NCI-H2081 treated with DMSO at 0.1 percent for 48 hours (cell line): ENCODE measurements at places on chromosomes 6 and 20.

DNA sequence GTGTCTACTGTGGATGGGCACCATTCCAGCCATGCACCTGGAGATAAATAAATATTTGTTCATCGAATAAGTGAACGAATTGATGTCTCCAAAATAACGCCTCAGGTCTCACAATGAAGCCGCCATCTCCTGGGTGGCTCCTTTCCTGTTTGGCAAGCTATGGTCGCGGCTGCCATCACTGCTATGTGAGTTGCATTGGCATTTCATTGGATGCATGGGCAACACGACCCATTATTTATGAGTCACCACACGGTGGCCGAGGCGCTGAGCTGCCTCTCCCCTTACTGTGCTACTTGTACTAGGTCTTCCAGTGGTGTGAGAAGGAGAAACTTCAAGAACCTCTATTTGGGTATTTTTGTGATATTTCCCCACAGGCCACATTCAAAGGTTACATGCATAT lies 21.3 kb upstream of the PDE10A start:
- no peak for DNase-seq

- no peak for DNase-seq
Observed at GRCh38 chr6:170575250-170575649, 9.2 kb downstream of the PDCD2 start.

- no peak for DNase-seq
Observed at GRCh38 chr6:169975286-169975685, 223.9 kb downstream of the ERMARD start.

DNA sequence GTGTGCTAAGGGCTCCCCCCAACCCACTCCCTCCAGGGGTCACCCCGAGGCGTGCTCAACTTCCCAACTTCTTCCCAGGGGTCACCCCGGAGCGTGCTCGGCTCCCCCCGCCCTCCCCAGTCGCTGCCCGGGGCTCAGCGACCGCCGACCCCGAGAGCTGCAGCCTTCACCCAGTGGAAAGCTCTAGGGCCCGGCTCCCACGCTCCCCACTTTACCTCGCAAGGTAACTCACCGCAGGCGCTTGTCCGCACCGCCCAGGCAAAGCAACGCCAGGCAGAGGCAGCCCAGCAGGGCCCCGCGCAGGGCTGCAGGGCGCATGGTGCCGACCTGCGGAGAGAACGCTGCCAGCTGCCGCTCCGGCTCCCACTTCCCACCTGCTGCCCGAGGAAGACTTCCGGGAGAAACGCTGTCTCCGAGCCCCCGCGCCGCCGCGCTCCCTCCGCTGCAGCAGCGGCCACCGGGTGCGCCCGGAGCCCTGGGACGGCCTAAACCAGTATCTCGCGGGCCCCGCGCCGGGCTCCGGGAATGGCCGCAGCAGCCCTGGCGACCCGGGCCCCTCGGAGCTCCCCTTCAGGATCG lies 396 bp downstream of the RNASET2 start:
- DNase-seq: no peak

DNA sequence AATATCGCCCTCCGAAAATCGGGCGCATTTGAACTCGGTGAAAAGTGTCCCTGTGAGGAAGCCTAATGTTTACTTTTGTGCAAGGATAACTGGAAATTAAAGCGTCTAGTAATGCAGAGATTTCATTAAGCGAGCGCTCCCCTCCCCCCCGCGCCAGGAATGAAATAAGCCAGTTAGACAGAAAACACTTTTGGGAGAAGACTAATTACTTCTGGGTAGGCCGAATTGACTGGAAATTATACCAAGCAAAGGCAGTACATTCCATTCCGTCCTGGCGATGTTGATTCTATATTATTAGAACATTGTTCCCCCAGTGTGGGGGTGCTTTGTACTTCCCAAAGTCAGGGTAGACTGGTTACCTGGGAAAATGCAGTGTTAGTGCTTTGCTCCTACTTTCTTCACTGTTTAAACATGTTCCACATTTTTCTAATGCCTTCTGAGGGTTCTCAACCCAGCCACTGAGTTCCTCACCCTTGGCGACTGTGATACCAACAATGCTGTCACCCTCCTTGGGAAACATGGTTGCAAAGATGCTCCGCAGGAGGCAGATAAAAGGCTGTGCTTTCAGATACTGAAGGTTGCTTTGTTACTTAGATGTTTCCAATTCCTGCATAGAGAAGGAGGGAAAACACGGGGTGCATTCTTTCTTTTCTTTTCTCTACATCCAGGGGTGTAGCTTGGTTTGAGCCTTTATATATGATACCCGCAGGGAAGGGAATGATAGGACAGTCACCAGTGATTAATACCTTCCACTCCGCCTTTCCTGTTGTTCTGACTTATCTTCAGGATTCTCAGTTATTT lies 2.6 kb downstream of the GJA1 start:
- DNase-seq: no peak

DNA sequence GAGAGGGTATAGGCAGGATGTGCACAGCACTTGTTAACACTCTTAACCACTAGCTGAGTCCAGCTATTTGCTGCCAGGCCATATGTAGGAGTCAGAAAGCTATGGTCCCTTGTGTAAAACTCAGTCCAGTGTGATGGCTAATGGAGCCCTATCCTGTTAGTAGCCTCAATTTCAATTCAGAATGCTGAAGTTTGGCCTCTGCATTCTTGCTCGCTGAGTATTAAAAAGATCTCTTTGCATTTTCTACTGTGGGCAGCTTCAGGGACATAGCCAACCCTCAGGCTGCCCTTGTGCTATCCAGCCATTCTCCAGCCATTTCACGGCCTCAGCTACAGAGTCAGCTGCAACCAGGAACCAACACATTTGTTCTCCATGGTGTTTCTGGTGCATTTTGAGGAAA lies 92.5 kb downstream of the SPTLC3 start:
- no peak for DNase-seq

- DNase-seq: no peak
Observed at GRCh38 chr6:157316871-157317814, 6.2 kb downstream of the TMEM242 start.

DNA sequence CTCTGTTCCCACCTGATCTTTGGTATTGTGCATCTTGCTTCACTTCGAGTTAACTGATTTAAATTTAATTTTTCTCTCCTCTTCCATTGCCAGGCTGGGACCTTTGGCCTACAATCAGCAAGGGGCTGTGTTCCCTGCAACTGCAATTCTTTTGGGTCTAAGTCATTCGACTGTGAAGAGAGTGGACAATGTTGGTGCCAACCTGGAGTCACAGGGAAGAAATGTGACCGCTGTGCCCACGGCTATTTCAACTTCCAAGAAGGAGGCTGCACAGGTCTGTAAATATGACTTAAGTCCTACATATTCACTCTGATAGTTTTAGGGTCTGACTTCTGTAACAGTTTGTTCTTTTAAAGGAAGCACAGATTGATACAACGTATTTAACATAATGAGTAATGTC lies 412.4 kb downstream of the ARHGAP18 start:
- DNase-seq: no peak

- DNase-seq: no peak
Observed at GRCh38 chr20:20710443-20711315, 1.8 kb downstream of the RALGAPA2 start.

- DNase-seq: no peak
Observed at GRCh38 chr6:44129841-44130322, 2.5 kb downstream of the TMEM63B start.

GRCh38 chr6:135021310-135022049 lies 33.1 kb downstream of the HBS1L start:
- no peak for DNase-seq

- no peak for DNase-seq
Observed at GRCh38 chr20:11753155-11753554, 164.5 kb upstream of the BTBD3 start.

- no peak for DNase-seq
Observed at GRCh38 chr6:158609455-158610155, 34.9 kb downstream of the DYNLT1 start.

- no peak for DNase-seq
Observed at GRCh38 chr6:11083491-11083890, 10.1 kb upstream of the SMIM13 start.

- no peak for DNase-seq
Observed at GRCh38 chr6:125798734-125799508, 8.2 kb downstream of the NCOA7 start.

GRCh38 chr6:83057705-83058321 lies 7.8 kb downstream of the UBE3D start:
- DNase-seq: no peak

GRCh38 chr20:11173916-11174315 lies 500.1 kb upstream of the JAG1 start:
- no peak for DNase-seq

- no peak for DNase-seq
Observed at GRCh38 chr6:166112580-166112979, 55.1 kb downstream of the TBXT start.

DNA sequence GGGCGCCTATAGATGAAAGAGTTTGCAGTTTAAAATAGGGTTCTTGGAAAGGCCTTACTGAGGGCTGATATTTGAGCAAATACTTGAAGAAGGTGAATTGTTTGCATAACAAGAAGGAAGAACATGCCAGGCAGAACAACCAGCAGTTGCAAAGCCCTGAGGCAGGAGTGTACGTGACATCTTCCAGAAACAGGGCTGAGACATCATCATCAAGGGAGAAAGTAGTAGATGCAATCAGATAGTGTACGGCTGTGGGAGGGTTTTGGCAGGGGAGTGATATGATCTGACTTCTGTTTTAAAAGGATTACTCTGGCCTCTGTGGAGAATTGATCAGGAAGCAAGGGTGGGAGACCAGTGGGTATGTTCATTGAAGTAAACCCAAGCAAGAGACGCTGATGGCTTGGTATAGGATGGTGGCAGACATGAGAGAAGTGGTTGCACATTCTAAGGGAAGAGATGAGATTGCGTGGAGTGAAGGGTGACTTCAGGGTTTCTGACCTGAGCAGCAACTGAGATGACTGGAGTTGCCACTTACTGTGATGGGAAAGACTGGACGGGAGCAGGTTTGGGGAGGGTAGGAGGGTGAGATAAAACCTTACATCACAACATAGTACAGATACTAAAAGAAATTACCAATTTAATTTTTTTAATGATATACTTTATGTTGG lies 28.8 kb downstream of the RIOK1 start:
- no peak for DNase-seq

DNA sequence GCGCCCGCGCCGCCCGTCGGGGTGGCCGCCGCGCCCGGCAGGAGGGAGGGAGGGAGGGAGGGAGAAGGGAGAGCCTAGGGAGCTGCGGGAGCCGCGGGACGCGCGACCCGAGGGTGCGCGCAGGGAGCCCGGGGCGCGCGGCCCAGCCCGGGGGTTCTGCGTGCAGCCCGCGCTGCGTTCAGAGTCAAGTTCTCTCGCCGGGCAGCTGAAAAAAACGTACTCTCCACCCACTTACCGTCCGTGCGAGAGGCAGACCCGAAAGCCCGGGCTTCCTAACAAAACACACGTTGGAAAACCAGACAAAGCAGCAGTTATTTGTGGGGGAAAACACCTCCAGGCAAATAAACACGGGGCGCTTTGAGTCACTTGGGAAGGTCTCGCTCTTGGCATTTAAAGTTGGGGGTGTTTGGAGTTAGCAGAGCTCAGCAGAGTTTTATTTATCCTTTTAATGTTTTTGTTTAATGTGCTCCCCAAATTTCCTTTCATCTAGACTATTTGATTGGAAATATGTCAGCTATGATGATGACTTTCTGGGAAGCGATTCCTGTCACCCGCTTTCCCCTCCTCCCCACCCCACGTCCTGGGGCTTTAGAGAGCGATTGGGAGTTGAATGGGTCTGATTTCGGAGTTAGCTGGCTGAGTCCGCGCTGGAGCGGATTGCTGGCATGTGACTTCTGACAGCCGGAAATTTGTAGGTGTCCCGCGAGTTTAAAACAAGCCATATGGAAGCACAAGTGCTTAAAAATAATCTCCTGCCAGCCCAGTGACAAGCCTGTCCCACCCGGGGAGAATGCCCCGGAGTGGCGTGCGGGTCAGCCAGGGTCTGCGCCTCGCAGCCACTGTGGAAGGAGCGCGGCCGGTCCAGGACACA lies 1.1 kb downstream of the ESR1 start:
- DNase-seq: no peak

DNA sequence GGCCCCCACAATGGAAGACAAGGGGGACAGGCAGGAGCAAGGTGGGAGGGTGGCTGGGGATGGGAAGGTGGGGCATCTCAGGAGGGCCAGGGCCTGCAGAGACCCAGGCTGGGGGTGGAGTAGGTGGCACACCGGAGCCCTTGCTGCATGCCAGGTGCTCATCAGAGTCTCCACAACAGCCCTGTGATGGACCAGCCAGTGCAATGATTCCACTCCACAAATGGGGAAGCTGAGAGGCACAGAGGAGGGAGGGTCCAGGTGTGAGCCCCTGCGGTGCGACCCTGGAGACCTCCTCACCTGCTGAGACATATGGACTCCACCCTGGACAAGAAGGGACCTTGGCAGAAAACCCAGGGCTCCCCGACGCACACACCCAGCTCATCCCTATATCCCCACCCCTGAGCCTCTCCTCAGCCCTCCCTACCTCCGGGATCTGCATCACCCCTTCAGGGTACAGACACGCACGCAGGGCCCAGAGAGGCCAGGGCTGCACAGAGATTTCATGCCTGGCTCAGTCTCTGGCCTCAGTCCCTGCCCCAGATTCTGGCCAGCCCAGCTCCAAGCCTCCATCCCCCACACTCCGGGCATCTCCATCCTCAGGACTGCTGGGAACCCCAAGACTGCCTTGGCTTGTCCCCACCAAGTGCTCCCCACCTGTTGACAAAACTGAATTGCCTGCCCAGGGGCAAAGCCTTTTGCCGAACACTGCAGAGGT lies 7.1 kb upstream of the GRM4 start:
- no peak for DNase-seq

DNA sequence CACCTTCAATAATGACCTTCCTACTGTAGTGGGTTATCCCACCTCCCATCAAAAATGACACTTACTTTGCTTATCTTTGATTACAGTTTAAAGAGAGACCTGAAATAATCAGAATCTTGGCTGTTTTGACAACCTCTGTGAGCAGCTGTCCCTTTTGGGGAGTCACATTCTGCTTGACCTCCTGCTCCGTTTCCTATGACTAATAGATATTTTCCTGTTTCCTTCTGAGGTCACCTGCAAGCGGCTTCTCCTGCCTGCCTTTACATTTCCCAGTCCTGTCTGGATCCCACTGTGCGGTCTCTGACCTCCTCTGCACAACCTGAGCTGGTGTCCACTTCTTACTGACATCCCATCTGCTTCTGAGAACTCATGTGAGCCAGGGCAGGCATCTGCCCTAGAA lies 54.2 kb downstream of the TRAM2 start:
- no peak for DNase-seq

- DNase-seq: no peak
Observed at GRCh38 chr6:9675122-9675521, 739.8 kb downstream of the TFAP2A start.

DNA sequence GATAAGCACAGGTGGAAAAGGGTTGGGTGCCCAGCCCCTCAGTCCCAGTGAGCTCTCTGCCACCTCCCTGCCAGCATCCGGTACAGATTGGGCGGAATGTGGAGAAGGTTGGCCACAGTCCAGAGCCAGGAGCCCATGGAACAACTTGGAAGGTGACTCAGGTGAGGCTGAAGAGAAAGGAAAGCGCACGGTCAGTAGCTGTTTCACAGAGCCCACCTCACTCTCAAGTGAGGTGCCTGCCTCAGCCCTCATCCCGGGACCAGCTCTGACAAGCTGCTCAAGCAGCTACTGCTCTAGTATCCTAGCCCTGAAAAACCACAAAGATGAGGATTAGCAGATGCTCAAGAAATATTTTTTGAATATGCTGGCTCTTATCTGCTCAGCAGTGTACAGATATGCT lies 1.1 kb upstream of the MMP24OS start:
- no peak for DNase-seq

GRCh38 chr20:48620154-48620506 lies 207.7 kb downstream of the PREX1 start:
- DNase-seq: no peak
